Central memory CD4-positive, alpha-beta T cell (primary cell): ENCODE measurements at places on chromosomes 7 and 10.

DNA sequence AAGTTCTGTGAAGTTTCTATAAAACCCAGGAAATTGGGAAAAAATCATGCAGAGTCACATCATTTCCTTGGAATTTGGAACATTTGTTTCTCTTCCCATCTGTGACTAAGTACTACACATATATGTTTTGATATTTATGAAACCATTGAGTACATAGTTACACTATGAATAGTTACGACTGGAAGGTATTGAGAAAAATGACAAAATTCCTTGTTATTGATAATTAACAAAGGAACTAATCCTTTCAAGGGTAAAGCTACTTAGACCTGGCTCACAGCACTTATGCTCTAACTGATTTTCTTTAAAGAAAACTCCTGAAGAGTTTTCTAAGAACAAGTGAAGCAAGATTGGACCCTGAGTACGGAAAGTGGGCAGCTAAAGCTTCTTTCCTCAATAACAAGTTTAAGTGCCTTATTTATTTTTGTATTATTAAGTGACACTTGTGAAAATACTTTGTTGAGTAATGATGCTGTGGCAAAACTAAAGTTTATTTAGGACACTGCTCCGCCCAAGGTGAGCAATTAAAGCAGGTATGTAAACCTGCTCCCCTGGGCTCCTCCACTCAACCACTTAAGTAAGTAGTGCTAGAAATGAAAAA, 12.0 kb upstream of the GLCCI1 start:
- no peak for DNase-seq

DNA sequence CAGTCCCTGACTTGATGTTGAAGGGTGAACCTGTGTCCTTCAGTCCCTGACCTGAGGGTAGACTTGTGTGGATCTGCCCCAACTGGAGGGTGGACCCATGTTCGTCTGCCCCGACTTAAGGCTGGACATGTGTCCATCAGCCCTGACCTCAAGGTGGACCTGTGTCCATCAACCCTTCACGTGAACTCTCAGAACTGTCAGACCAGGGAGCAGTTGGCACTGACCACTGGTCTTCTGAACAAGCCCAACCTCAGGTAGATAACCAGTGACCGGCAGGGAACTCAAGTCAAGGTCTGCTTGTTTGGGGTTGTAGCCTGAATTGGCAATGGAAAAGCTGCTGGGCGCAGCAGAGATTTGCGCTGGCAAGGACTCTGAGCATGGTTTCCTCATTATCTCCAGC, 96.5 kb downstream of the ADCY1 start:
- no peak for DNase-seq

DNA sequence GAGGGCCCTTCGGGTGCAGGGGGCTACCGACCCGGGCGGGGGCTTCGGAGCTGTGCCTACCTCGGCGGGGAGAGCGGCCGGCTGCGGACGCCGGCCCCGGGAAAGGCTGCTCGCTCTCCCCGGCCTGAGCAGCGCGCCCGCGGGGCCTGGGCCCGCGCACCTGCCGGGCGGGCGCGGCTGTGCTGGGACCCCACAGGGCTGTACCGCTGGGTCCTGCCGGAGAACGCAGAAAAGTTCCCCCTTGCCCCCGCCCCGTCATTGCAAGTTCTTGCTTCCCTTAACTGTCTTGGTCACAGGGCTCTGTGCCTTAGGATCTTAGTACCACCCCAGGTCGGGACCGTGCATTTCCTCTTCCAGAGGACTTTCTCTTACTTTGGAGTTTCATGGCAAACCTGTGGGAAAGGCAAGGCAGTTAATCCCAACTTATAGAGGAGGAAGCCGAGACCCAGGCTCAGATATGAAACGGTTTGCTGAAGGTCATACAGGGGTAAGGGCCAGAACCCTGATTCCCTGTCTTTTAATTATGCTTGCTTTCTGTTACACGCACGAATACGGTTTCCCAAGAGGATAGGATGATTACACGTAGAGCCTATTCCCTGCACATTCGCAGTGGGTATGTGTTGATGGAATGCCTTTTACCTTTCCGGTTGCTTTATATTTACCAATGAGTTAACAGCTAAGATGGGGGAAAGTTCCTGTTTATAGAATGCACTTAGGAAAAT, 652 bp downstream of the PCGF5 start:
- DNase-seq, result peak; percentile 16

DNA sequence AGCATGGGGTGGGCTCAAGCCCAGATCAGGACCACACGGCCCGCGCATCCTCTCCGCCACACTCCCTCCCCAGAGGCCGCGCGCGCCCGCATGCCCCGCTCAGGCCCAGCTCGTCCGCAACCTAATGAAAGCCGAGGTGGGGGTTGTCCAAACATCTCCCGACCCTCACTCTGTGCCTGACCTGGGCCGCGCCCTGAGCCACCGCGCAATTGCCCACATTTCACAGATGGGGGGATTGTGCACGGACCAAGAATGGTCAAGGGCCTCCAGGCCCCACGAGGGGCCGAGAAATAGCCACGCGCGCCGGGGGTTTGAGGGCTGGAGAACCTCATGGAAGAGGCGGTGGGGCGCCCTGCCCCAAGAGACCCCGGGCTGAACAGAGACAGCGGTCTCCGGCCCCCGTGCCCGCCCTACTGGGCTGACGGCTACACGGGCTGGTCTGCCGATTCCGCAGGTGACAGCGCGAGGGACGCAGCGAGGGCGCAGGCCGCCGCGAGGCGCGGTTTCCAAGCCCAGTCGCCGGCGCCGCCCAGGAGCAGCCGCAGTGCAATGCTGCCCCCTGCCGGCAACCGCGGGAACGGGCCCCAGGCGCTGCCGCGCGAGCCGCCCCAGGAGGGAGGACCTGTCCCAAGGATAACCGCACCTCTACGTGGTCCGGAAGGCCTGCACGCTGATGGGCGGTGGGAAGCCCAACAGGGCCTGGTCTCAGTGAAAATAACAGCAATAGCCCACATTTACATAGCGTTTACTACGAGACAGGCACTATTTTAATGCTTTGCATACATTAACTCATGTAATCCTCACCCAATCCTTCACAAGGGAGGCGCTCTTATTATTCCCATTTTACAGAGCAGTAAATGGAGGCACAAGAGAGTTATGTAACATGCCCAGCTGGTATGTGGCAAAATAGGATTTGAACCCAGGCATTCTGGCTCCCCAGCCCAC, 10.5 kb upstream of the GRID1 start:
- peak; percentile 67 for DNase-seq

DNA sequence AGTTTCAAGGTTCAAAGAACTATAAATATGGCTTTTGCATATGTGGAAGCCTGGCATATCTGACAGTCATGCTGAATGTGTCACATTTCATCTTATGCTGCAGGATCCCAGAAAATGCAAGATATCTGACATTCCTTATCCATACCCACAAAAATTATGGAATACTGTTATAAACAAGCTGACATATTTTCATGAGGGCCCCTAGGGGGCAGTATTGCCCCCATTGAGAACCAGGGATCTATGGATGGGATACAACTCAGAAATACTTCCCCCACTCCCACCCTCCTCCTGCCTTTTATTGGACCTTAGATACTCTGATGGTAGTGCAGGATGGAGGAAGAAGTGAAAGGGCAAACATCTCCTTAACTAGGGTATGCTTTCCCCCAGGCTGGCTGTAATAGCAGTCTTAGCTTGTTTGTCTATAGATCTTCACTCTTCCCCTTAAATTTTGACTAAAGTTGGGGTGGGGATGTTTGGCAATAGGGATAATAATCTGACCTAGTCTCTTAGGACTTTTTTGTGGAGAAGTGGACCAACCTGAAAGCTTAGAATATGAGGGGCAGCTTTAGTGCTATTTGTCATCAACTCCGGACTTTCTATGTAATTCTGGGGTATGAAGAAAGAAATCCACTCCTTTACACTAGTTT, 3.5 kb upstream of the GNGT1 start:
- DNase-seq, result no peak

DNA sequence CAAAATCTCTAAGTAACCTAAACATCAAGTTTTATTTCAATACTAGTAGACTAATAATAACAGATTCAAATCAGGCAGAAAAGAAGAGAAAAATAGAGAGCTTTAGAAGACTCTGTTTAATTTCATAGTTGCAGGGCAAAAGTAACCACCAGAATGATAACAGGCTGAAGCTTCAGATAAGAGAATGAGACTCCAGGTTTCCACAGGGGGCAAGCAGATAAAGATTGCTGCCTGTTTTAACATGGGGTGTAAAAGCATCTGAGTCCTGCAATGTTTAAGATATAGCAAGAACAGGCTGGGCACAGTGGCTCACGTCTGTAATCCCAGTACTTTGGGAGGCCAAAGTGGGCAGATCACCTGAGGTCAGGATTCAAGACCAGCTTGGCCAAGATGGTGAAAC, 11.0 kb downstream of the CROT start:
- DNase-seq, result no peak

GRCh38 chr7:17625043-17625442, 315.3 kb downstream of the SNX13 start:
- DNase-seq, result no peak

DNA sequence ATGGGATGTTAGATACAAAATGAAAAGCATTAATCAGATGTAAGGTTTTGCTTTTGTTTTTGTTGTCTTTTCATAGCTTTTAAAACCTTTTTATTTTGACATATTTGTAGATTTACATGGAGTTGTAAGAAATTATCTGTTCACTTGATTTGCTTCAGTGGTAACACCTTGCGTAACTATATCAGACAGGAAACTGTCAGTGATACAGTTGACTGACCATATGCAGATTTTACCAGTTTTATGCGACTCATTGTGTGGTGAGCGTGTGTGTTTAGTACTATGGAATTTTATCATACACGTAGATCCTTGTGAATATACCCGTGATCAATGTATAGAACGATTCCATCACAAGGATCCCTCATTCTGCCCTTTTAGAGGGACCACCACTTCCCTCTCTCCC, 701.4 kb downstream of the SUGCT start:
- no peak for DNase-seq

DNA sequence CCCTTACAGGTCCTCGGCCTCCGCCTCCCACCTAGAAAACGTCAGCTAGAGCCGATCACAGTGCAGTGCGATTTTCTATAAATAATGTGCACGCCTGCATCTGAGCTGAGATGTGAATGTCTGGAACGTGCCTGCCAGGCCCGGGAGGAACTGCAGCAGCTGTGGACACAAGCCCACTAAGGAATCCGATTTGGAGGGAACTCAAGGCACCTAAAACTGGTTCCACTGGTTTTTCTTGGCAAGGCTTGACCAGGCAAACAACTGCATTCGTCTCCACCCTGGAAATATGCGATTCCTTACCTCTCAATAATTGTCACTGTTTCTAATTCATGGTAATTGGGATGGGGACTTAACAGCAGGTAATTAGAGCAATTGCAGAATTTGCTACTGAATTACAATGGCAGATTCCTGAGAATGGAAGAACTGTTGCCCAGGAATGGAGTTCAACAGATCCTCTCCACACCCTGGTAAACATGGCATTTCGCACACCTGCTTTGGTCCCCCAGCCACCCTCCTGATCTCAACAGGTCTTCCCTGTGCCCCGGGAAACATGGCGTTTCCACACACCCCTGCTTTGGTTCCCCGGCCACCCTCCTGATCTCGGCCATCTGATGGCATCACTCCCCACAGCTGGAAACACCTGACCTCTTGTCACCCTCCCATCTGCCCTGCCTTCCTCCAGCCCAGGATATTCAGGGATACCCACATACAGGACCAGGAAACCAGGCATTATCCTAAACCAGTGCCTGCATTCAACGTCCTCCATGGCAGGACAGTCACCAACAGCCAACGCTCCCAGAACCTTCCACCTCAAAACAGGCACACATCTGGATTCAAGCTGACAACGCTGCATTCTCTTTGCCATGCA, 76.0 kb downstream of the DIP2C start:
- no peak for DNase-seq

GRCh38 chr10:77286531-77287508, 350.8 kb downstream of the KCNMA1 start:
- DNase-seq, result no peak

- DNase-seq, result no peak
Observed at GRCh38 chr10:119658274-119658673, 7.1 kb downstream of the BAG3 start.

- DNase-seq, result no peak
Observed at GRCh38 chr10:73731588-73732375, 12.4 kb upstream of the SEC24C start.

GRCh38 chr7:55775051-55775420, 87.5 kb downstream of the SEPTIN14 start:
- no peak for DNase-seq

DNA sequence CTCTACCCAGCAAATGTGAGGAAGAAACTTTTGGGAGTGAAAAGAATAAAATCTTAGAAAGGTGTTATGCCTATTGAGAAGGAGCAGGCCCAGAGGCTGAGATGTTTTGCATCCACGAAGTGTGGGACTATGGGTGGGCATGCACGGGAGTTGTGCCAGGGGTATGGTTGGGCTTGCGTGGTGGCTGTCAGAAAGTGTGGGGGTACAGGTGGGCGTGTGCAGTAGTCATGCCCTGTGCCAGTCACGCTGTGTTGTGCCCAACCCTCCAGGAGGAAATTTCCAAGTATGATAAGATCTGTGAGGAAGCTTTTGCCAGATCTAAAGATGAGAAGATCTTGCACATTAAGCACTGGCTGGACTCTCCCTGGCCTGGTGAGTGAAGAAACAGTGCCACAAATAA, 52.9 kb upstream of the ZMIZ2 start:
- DNase-seq, result no peak

DNA sequence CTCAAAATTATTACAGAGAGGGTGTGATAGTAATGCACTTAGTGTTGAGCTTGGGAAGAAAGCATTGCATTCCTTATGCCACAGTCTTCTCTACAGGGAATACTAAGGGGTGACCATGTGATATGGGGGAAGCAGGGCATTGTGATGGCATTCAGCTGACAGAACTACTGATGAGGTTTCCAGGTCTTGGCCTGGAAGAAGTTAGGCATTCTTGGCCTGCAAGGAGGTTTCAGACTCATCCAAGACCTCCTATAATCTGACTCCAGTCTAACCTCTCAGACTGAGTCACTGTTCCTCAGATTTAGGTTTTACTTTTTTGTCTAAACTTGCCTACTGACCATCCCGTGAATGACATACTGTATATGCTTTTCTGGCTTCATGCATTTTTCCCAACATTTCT, 7.9 kb downstream of the STMP1 start:
- DNase-seq, result no peak

DNA sequence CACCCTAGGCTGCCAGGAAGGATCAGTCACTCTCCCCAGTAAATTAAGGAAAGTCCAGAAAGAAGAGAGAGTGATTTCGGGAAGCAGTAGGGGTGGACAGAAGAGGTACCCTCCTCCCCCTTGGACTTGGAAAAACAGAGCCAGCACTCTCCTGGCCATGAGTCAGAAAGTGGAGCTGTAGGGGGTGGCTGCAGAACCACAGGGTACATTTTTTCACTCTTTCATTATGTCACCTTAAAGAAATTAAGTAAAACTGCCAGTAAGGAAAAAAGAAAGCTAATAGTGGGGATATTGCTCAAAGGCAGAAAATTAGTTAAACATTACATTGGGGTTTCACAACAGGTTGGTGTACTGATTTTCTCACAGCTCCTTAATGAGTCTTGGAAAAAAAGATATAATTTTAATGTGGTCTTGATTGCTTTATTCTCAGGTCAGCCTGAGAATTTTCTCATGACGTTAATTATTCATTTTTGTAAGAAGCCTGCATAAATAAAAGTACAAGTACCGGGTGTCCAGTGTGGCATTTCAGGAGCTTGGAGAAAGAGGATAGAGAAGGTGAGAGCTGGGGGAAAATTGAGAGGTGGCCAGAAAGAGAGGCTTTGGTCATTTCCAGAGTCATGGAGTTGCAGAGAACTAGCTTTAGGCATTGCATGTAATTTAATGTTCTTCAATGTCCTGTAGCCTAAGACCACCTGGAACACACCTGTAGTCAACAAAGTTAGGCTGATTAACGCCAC, 23.2 kb upstream of the AOAH start:
- no peak for DNase-seq
